Ascending aorta (tissue), 2 donors: ENCODE measurements at places on chromosomes 13 and 19. TPM values are rescaled to one million over a fixed set of nuclear protein-coding genes. Genes with fewer than 3 reads are reported as not detected.

Gene HS6ST3
- 3.0 TPM for total RNA-seq

Gene CCDC124
- 43.3 TPM for total RNA-seq

Gene ATP4B
- not detected for total RNA-seq

Gene EPS8L1
- total RNA-seq: not detected

Gene DNAAF3
- total RNA-seq: not detected

Gene TMEM161A
- total RNA-seq: 14.5 TPM

Gene RASIP1
- total RNA-seq: 85.9 TPM

Gene MUC16
- 0.32 TPM for total RNA-seq

Gene MISP
- not detected for total RNA-seq

Gene TPGS1
- 89.2 TPM for total RNA-seq

Gene IFNL1
- not detected for total RNA-seq

Gene GJB2
- 0.21 TPM for total RNA-seq

Gene CCDC70
- not detected for total RNA-seq

Gene NCAN
- not detected for total RNA-seq

Gene PTGER1
- 17.1 TPM for total RNA-seq

Gene ABCA7
- 96.6 TPM for total RNA-seq

Gene LSR
- total RNA-seq: 79.4 TPM

Gene COX6B1
- 301 TPM for total RNA-seq

Gene SLC5A5
- total RNA-seq: not detected

Gene CYP4F3
- total RNA-seq: not detected

Gene C13orf42
- not detected for total RNA-seq

Gene MBNL2
- 38.7 TPM for total RNA-seq

Gene ZNF600
- 4.8 TPM for total RNA-seq

Gene OVOL3
- not detected for total RNA-seq

Gene RDH8
- total RNA-seq: not detected

Gene PRSS57
- total RNA-seq: not detected
